Amniotic stem cell (primary cell): ENCODE measurements at places on chromosomes 13 and 19.

GRCh38 chr13:65912516-65912915 lies 1317.6 kb downstream of the PCDH9 start:
- no peak for DNase-seq

DNA sequence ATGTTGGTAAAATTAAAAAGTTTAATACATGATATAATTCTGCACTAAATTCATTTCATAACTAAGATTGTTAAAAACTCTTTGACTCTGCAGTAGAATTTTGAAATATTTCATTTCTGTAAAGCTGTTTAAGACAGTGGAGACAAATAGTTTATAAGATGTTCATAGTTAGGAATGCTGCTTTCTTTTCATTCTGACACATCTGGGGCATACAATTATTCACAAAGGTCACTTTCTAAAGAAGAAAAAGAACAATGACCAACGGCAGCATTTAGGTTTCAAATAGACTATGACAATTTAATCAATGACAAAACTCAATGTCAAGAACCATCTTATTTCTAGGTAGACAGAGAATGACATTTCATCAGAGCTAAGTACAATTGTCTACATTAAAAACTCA lies 1422.1 kb downstream of the PCDH9 start:
- no peak for DNase-seq

GRCh38 chr19:46373491-46374359 lies 26.8 kb downstream of the PPP5C start:
- peak; percentile 23 for DNase-seq

DNA sequence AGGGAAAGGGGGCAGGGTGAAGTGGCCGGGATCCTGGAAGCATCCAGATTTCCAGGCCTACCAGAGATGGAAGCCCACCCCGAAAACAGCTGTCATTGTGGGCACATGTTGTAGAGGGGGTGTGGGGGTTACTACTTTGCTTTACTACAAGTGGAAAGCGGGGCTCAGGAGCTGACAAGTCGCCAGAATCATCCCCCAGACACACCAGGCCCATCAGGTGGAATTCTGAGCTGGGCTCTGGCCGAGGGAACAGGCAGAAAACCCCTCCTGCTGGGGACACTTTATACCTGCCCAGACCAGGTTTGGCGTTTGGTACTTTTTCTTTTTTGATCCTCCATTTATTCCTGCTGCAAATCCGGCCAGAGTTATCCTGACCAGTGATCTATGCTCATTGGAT lies 3.8 kb downstream of the CDX2 start:
- no peak for DNase-seq

DNA sequence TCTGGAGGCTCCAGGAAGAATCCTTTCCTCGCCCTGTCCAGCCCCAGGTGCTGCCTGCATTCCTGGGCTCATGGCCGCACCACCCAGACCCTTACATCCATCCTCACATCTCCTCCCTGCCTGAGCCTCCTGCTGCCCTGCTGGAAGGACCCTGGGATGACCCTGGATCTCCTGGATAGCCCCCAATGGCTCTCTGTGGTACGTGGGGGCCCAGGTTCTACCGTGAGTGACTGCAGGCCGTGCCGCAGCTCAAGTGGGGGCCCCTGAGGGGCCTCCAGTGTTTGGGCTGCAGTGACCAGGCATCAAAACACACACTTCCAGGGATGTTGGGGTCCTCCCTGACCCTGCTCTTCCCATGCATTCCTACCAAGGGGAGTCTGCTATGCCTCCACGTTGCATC lies 8.3 kb upstream of the MCF2L start:
- DNase-seq = no peak

DNA sequence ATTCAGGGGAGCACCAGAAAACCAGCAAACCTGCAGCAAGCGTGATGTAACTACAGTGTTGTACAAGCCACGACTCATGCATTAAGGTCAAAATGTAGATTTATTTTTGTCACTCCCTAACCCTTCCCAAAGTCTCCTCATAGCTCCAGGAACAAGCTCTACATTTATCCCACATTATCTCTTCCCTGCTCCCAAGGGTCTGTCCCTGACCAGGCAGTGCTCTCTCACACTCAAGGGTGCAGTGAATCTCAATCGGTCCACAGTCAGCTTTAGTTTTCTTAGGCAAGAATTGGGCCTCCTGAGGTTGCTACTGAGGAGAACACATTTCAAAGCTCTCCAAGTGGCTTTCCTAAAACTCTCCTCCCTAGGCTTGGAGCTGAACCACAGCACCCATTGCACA lies 219.4 kb downstream of the NHLRC3 start:
- no peak for DNase-seq

- no peak for DNase-seq
Observed at GRCh38 chr19:7815325-7815724, 14.7 kb upstream of the EVI5L start.

DNA sequence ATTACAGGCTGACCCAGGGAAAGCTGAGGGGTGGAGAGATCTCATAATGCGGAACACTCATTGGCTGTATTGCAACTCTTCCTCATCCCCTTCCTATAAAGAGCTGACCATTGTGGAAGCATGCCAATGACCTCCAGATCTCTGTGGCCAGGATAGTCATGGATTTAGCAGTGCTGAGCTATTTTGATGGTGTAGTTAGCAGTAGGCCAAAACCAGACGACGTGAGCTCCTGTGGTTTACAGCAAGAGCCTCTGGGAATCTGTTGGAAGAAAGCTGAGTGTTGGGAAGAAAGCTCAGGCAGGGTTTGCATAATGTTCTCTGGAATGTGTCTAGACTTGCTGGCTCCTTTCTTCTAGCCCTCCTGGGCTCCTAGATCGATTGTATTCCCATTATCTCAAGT lies 187.5 kb upstream of the GPC6 start:
- no peak for DNase-seq

GRCh38 chr19:54938906-54939305 lies 8.4 kb downstream of the NLRP7 start:
- DNase-seq = no peak

DNA sequence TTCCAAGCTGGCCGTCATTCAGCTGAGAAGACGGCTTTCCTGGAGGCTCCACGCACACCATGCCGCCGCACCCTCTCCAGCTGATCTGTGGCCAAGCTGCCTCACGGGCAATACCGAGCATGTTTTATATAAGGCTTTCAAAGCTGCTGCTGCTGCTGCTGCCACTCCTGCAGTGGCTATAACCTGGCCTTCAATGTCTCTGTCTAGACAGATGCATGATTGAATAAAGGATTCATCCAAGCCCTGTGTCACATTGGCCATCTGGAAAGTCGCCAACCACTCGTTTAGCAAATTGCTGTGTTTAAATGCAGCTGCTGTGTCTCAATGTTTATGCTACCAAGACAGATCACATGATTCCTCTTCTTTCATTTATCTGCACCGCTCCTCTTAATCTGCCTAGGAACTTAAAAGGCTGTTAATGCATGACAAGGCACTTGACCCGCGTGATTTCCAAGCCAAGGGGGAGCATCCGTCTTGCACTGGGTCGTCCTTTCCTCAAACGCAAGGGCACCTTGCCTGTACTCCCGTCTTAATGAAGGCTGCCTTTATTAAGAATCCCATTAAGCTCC lies 114.3 kb downstream of the TEX26 start:
- DNase-seq = no peak

- peak; percentile 64 for DNase-seq
Observed at GRCh38 chr13:35979361-35979951, 151.7 kb downstream of the DCLK1 start.

- DNase-seq = no peak
Observed at GRCh38 chr13:113399755-113400149, 35.8 kb upstream of the GRTP1 start.

GRCh38 chr19:36436531-36436930 lies 18.1 kb upstream of the ZFP82 start:
- no peak for DNase-seq

DNA sequence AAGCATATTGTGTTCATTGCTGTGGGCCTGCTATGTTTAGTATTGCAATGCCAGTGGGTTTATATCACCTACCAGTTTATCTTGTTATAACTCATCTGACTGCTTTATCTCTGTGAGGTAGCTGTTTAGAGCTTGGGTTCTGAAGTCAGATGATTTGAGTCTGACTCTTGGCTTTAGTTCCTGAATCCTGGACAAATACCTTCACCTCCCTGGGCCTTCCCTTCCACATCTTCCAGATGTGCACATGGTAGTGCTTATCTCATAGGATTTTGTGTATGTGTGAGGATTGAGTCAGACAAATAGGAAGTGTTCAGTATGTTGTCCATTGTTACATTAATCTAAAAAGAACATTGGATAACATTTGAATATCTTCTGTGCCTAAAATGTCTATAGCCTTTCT lies 63.5 kb upstream of the ANKRD10 start:
- DNase-seq = no peak

DNA sequence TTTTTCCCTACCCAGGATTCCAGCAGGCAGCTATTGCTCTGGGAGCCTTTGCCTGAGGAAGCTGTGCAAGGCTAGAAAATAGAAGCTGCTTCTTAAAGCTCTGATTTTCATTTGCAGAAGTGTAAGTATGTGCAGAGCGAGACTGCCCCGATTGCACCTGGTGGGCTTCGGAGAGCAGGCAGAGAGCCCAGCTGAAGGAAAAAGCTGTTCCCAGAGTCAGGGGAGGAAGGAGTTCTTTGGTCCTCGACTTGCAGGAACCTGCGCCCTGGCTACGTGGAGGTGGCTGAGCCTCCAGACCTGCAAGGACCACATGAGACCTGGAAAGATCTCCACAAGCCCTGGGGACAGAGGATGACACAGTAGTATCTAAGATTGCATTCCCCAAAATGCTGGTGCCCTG lies 235.0 kb upstream of the ARGLU1 start:
- DNase-seq = no peak

DNA sequence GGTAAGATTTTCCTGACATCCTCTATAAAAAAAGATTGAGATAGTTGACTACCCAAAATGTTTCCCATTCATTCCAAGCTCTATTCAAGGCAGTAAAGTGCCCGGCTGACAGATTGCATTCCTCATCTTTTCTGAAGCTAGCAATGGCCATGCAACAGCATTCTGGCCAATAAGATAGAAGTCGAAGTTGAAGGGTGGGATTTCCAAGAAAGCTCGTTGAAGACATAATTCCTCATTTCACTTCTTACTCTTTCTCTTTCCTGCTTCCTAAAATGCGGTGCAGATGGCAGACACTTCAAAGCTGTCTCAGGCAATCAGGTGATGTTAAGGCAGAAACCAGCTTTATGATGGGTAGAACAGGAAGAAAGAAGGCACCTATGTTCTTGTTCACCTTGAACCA lies 13.4 kb upstream of the ALOX5AP start:
- no peak for DNase-seq

- DNase-seq = no peak
Observed at GRCh38 chr19:46745030-46745429, 827 bp upstream of the FKRP start.

DNA sequence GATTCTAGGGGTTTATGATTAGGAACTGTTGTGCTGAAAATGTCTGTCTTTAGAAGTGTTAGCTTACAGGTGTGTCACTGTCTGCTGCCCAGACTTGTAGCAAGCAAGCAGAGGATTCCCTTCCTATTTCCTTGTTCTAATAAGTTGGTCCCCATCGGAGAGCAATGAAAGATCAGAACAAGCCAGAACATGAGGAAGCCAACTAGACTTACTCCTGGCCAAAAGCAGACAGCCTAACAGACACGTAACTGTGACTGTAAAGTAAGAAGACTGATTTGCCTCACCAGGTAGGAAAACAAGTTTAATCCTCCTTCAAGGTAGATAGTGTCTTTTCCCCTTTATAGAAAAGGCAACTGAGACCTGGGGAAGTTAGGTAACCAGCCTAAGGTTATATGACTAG lies 12.5 kb downstream of the POLR1D start:
- DNase-seq = no peak

- no peak for DNase-seq
Observed at GRCh38 chr19:43799502-43800142, 2.6 kb downstream of the LYPD5 start.

DNA sequence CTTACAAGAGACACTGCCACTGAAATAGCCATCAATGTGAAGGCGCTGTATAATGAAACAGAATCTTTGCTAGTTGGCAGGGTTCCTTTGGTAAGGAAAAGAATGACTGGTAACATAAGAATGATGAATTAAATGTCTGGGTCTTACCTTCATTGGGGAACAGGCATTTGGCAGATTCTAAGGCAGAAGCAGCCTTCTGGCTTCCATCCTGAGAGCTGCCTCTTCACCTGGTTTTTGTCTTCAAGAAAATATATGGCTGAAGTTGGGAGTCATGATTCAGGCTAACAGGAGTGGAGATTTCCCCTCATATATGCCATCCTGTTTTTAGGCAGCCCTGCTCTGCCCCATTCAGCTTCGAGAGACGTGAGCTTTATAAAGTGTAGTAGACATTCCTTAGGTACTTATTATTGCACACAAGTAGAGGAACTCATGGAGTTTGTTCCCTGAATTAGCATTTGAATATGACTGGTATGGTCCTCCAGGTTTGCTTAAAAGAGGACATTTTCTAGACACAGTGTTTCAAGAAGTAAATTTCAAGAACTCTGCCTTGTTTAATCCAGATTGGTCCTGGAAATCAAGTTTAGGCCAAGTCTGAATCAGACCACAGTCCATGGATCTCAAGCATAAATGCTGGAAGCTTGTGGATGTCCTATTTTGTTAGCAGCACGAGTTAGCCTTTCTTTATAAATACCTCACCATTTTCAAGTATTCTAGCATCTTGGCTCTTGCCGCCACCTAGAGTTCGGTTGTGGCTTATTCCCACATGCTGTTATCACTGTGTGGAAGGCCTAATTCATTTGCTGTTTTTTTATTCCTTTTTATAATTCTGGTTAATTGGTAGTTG lies 56.2 kb upstream of the AKAP11 start:
- DNase-seq = peak; percentile 18
